MG63 (cell line): ENCODE measurements at places on chromosomes 6 and 20.

DNA sequence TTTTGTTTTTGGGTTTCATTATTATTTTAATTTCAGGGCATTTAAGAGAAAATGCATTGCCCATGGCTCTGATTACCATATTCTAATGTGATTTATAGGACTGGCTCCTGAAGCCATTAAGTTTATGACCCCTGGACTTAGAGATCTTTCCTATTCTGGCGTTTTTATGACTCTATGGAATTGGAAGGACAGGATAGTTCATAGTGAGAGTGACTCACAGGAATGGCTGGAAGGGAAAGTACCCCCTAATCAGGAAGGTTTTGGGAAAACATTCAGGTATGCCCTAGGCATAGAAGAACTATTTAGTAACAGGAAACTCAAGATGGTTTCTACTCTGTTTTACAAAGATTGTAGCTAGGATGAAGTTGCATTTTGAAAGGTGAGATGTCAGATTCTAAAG lies 108.6 kb upstream of the SLC2A12 start:
- DNase-seq = no peak

GRCh38 chr6:20699402-20699801 lies 165.1 kb downstream of the CDKAL1 start:
- no peak for DNase-seq

- DNase-seq = no peak
Observed at GRCh38 chr20:52496191-52496590, 304.6 kb upstream of the ZFP64 start.

DNA sequence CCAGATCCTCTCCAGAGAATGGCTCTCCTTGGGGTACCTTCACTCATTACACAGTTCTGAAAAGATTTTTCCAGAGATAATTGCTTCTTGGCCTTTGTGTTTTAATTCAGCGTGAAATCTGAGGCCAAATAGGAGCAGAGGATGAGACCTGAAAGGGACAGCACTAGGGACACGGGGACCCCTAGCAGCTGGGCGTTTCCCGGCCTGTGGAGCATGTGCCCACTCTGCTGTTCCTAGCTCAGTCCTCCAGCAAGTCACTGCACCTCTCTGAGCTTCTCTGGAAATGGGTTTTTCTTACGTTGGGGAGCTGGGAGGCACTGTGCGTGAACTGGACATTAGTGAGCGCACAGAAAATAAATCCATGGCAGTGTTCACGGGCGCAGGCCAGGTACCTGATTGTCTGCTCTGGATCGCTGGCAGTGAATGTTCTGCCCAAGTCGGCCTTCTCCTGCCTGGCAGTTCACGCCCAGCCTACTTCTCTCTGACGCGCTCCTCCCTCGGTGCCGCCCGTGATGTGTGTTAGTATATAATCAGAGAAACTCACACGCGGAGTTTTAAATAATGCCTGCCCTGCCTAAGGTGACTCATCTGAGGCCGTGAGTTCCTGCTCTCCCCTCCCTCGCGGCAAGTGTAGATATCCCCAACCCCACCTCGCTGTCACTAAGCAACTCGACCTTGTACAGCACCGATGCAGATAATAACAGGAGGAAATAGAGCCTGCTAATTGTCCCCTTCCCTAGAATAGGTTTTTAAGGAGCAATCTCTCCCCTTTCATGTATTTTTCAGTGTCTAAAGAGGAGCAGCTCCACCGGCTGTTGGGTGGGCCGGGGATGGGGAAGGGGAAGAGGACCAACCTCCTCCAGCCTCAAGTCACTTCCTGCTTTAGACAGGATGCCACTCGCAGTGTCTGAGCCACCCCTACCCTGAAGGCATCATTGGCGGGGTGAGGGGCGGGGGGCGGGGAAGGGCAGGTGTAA lies 2.7 kb upstream of the TUBB2A start:
- DNase-seq = no peak

DNA sequence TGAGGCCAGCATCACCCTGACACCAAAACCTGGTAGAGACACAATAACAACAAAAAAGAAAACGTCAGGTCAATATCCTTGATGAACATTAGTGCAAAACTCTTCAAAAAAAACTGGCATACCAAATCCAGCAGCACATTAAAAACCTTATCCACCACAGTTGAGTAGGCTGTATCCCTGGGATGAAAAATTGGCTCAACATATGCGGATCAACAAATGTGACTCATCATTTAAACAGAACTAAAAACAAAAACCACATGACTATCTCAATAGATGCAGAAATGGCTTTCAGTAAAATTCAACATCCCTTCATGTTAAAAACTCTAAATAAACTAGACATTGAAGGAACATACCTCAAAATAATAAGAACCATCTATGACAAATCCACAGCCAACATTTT lies 59.6 kb upstream of the PHIP start:
- DNase-seq = no peak

GRCh38 chr6:18213439-18213838 lies 50.9 kb downstream of the DEK start:
- no peak for DNase-seq
